Effector memory CD4-positive, alpha-beta T cell (primary cell): ENCODE measurements at places on chromosomes 3 and 15.

DNA sequence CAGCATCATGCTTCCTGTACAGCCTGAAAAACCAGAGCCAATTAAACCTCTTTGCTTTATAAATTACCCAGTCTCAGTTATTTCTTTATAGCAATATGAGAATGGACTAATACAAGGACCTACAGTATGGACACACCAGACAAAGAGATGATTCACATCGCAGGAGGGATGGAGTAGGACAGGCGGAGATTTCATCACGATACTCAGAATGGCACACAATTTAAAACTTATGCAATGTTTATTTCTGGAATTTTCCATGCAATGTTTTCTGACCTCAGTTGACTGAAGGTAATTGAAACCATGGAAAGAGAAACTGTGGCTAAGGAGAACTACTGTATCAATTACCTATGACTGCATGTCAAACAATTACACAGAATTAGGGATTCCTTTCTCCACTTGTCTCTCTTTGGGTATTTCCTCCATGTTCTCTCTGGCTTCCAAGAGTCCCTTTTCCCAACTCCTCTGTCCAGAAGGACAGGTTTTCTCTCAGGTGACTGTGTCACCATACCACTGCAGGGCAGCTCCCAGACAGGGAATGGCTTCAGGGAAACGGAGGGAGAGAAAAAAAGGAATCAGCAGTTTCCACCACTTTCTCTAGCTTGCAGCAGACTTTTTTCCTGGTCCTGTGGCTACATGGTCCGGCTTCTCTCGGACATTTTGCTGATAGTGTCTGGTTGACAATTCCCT, 3.0 kb upstream of the ANO10 start:
- no peak for DNase-seq

DNA sequence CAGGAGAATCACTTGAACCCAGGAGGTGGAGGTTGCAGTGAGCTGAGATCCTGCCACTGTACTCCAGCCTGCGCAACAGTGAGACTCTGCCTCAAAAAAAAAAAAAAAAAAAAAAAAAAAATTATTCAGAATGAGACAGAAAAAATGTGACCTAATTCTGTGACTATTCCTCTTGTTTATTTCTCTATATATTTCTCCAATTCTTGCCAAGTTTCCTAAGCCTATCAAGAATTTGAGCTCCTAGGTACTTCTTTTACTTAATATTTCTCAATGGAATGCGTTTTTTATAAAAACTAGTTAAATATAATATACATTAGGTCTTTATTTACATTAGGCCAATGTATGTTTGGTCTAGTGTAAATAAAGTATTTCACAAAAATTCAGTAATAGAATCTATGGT, 86.8 kb downstream of the NAALADL2 start:
- DNase-seq, result no peak

DNA sequence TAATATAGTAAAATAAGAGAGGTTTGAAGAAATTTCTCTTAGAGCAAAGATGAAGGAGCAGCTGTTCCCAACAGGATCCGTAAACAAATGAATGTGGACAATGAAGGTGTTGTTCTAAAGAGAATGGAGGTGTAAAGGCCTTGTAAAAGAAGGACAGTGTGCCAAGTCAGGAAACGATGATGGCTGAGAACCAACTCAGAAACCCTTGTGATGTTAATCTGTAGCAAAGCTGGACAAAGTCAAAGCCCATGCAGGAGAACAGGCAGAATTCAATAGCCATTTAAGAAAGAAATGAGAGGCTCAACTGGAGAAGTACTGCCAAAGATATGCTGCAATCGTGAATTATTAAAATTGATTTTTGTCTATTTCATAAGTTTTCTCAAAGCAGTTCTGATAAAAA, 192.2 kb downstream of the MBNL1 start:
- DNase-seq, result no peak

DNA sequence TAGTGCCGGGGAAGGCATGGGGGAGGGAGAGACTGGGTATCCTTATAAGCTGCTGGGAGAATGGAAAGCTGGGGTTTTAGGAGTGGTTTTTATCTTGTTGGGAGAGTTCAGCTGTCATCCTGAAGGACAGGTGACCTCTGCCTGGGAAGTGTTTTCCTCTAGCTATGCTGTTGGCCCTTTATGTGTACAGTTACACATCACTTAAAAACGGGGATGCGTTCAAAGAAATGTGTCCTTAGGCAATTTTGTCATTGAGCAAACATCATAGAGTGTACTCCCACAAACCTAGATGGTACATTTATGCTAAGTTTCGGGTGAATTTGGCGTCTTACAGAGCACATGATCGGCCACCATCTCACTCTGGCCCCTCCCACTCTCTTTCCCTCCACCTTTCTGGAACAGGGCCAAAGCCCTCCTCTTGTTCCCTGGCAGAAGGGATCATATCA, 164.3 kb upstream of the NUDT16 start:
- DNase-seq, result no peak

- no peak for DNase-seq
Measured at GRCh38 chr15:69395991-69396390, 18.2 kb upstream of the KIF23 start.

- DNase-seq, result no peak
Measured at GRCh38 chr15:46607077-46607476, 972.2 kb downstream of the SQOR start.

DNA sequence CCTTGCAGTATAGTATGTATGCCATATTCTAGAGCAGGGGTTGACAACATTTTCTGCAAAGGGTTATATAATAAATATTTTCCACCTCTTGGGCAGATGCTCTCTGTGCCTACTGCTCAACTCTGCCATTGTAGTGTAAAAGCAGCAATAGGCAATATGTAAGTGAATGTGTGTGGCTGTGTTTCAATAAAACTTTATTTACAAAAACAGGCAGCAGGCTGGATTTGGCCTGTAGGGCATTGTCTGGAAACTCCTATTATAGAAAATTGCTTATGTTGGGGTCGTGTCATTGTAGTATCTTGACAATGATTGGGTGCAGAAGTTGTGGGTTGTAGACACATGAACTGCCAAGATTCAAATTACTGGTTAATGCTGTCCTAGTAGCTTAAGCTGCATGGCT, 153.6 kb upstream of the CNTN3 start:
- DNase-seq, result no peak

DNA sequence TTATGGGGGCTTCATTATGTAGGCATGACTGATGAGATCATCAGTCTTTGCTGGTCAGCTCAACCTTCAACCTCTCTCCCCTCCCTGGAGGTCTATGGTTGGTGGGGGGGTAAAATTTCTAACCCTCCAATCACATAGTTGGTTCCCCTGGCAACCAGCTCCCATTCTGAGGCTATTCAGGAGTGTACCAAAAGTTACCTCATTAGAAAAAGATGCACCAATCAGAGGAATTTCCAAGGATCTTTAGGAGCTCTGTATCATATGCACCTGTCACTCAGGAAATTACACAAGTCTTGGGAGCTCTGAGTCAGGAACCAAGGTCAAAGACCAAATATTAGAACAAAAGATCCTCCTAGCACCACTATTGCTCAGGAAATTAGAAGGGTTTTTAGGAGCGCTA, 21.4 kb upstream of the LEO1 start:
- no peak for DNase-seq

- DNase-seq, result no peak
Measured at GRCh38 chr15:80823995-80824394, 44.8 kb downstream of the CEMIP start.

GRCh38 chr15:101805605-101806345, 2.5 kb downstream of the OR4F6 start:
- DNase-seq, result no peak

- DNase-seq, result no peak
Measured at GRCh38 chr3:152398495-152398894, 129.8 kb downstream of the MBNL1 start.

DNA sequence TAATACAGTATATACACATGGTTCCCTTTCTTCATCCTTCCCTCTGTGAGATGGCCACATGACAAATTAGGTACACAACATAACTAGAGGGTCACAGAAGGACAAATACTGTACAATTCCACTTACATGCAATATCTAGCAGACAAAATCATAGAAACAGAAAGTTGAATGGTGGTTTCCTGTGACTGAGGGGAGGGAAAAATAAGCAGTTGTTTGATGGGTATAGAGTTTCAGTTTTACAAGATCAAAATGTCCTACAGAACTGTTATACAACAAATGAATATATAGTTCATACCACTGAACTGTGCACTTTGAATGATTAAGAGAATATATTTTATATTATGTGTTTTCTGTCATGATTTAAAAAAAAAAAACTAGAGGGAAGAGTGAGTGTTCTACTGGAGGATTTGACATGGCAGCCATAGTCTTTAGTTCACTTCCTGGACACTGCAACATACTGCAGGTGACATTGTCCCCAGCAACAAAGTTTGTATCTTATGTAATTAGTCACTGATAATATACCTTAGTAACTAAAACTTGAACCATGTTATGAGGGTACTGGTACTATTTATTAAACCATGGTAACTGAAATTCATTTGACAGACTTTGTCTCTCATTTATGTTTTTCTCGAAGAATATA, 37.2 kb downstream of the CCDC54 start:
- no peak for DNase-seq

DNA sequence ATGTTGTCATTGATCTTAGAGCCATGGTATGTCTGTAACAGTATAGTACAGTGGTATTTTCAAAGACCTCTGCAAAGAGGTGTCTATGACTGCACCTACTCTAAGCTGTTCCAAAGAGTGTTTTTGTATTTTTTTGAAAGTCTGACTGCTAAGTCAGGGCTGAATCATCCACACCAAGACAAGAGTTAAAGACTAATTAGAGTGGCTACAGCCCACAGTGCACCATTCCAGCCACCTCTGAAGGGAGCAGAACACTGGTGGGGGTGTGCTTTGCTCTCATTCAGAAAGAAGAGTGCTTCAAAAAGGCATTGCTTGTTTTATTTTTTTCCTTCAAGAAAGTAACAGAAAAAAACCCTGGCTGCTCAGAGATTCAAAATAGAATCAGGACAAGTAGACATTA, 301.4 kb downstream of the GABRG3 start:
- DNase-seq, result no peak

GRCh38 chr3:19931767-19932188, 2.2 kb downstream of the EFHB start:
- DNase-seq, result no peak

DNA sequence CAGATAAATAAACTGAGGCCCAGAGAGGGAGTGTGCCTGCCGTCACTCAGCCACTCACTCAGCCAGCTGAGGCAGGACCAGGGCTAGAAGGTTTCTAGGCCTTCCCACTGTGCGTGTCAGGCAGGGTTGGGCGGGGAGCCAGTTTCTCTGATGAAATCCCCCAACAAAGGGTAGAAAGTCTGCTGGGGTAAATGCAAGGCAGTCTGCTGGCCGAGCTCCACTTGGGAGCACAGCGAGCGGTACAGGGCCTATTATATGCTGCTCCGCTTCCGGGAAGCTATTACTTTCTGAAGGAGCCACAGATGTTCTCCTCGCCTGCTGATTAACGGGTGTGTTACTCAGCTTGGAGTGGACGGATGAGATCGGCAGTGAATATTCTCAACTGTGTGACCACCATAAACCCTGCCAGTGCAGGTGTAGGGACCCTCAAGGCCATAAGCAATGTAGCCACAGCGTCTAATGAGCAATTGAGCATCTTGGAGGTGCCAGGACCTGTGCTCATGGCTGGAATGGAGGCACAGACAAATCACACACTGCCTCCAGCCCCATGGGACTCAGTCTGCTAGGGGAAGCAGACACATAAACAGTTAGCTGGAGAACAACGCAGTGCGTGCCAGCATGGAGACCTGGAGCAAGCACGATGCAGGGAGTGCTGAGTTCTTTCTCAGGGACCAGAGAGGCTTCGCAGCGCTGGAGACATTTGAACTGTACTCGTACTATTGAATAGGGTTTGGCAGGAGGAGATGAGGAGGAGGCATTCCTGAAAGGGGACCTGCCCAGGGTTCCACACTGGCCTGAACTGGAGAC, 42.1 kb downstream of the CORO2B start:
- no peak for DNase-seq

GRCh38 chr15:34064438-34064837, 25.4 kb upstream of the AVEN start:
- DNase-seq, result no peak

DNA sequence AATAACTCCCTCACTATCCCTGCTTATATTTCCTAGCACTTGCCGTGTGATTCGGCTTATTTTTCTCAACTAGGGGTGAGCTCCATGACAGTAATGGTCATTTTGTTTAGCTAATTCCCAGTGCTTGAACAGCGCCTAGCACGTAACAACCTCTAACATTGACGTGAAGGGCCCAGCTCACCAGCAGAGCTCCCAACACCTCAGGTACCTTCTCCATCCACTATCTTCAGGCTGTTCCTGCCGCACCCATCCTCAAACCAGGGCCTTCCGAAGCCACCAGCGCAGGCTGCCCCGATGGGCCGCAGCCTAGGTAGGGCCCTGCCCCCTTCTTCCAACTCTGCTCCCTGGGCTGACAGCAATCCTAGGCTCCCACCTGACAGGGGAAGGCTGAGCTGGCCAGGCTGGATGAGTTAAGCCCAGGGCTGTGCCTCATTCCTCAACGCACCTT, 751 bp upstream of the RPS17 start:
- no peak for DNase-seq

- DNase-seq, result no peak
Measured at GRCh38 chr3:26920646-26921478, 298.3 kb downstream of the LRRC3B start.

DNA sequence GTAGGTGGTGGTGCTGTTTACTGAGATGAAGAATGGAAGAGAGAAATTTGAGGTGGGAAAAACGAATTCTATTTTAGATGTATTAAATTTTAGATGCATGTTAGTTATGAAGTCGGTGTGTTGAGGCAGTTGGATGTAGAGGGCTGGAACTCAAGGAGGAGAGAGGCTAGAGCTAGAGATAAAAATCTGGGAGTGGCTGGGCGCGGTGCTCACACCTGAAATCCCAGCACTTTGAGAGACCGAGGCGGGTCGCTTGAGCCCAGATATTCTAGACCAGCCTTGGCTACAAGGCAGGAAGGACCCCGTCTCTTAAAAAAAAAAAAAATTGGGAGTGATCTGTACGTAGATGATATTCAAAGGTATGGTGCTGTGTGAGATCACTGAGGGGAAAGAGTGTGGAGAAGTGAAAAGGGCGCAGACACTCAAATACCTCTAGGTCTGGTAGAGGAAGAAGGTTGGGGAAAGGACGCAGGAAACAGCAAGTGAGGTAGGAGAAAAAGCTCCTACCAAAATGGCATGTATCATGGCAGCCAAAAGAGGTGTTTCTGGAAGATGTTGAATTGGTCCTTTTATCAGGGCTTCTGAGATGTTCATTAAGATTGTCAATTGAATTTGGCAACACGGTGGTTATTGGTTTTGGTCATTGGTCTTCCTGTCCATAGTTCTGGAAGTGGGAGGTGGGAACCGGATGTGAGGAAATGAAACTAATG, 1.8 kb downstream of the YEATS2 start:
- no peak for DNase-seq

DNA sequence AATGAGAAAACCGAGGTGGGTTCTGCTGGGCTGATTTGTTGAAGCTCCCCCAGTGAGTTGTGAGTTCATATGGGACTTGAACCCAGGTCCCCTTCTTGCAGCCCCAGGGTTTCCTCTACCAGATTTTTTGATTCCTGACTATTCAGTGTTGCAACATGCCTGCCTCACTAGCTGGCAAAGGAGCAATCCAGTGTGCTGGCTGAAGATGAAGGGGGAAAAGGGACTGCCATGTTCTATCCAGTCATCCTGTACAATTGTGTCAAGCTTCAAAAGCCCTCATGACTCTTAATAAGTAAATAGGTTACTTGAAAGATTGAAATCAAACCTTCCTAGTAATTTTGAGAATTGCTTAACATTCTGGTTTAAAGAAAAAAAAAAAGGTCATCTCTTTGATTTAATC, 211.5 kb upstream of the TP63 start:
- DNase-seq, result no peak

GRCh38 chr3:128495435-128495970, 2.5 kb upstream of the GATA2 start:
- no peak for DNase-seq

GRCh38 chr3:178078953-178079352, 457.3 kb upstream of the KCNMB2 start:
- no peak for DNase-seq
